ENCODE measurements at places on chromosomes 7 and 10.

DNA sequence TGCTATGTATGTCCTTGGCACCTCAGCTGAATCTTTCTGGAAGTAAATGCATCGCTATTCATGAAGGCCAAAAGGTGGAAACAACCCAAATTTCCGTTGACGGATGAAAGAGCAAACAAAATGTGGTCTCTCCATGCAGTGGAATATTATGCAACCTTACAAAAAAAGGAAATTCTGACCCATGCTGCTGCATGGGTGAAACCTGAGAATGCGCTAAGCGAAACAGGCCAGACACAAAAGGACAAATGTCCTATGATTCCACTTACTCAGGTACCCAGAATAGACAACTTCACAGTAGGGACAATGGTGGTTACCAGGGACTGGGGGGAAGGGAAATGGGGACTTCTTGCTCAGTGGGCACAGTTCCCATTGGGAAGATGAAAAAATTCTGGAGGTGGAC lies 158.8 kb downstream of the CAMK1D start:
- no peak for DNase-seq

- DNase-seq: peak; percentile 64
Observed at GRCh38 chr7:134886353-134887057, 99.8 kb upstream of the AGBL3 start.

GRCh38 chr7:95276114-95276513 lies 48.2 kb downstream of the PON1 start:
- DNase-seq: no peak

GRCh38 chr7:1144269-1144771 lies 15.7 kb downstream of the ZFAND2A start:
- DNase-seq: no peak

- DNase-seq: no peak
Observed at GRCh38 chr10:19920075-19920726, 104.0 kb downstream of the PLXDC2 start.

DNA sequence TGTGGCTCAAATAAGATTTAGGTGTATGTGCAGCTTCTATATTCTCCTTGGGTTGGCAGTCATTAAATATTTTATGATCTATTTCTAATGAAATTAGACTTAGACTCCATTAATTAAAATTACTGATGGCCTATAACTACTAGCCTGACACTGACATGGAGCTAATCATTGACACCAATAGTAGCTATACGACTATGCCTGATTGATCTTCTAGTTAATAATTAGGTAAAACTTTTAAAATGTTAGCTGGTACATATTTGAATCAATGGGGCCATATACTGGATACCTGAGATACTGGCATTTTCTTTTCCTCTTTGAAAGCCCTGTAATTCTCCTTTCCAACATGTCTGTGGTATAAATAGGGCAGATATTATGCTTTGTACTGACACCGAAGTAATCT lies 14.4 kb downstream of the WEE2 start:
- no peak for DNase-seq

- DNase-seq: no peak
Observed at GRCh38 chr7:13792208-13792607, 197.3 kb downstream of the ETV1 start.

- no peak for DNase-seq
Observed at GRCh38 chr10:61965703-61966395, 64.3 kb downstream of the ARID5B start.

- DNase-seq: no peak
Observed at GRCh38 chr10:133096616-133097269, 9.0 kb downstream of the ADGRA1 start.

DNA sequence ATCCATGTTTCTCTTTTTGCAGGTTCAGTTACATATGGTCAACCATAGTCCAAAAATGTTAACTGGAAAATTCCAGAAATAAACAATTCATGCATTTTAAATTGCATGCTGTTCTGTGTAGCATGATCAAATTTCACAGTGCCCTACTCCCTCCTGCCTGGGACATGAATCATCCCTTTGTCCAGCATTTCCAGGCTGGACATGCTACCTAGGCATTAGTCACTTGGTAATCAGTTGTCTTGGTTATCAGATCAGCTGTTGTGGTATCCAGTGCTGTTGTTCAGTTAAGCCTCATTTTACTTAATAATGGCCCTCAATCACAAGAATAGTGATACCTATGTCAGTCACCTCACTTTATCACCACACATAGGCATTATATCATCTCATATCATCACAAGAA lies 7.3 kb upstream of the PNLIP start:
- DNase-seq: peak; percentile 83

- DNase-seq: no peak
Observed at GRCh38 chr7:140478246-140479061, 851 bp downstream of the MKRN1 start.

DNA sequence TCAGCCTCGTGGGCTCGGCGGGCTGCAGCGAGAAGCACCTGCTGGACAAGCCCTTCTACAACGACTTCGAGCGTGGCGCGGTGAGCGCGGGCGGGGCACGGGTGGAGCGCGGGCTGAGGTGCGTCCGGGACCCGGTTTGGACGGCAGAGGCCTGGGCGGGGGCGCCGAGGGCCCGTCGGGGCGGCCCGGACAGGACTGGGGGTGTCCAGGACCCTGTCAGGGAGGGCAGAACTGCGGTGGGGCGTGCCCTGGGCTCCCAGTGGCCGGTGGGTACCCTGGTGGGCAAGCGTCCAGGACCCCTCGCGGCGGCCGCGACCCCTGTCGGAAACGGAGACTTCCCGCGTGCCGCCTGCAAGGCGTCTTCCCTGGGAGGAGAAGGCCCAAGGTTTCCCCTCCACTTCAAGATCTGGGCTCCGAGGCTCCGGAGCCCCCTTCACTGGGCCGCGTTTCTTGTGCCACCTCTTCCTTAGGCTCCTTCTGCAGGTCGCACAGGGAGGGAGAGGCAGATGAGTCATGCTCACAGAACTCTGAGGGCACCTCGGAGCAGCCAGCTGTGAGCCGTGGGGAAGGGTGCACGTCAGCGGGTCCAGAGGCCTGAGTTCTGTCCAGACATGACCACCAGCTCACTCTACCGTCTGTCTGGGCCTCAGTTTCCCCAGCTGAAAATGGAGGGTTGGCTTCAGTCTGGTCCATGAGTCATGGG lies 485 bp downstream of the ALOX5 start:
- DNase-seq: peak; percentile 37

- DNase-seq: no peak
Observed at GRCh38 chr7:88321694-88322093, 15.0 kb upstream of the STEAP4 start.

- no peak for DNase-seq
Observed at GRCh38 chr10:123153486-123154091, 613 bp upstream of the BUB3 start.

DNA sequence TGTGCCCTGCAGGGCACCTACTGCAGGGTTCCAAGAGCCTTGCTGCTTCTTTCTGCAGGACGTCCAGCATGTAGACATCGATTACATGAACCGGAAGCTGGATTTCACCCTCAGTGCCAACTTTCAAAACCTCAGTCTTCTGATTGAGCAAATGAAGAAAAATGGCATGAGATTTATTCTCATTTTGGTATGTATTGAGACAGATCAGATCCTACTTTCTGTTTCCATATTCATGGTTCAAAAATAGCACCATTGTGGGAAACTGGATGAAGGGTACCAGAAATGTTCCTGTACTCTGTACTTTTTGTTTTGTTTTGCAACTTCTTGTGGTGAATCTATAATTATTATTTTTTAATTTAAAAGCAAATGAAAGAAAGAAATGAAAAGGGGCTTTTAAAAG lies 64.1 kb downstream of the MGAM2 start:
- no peak for DNase-seq

DNA sequence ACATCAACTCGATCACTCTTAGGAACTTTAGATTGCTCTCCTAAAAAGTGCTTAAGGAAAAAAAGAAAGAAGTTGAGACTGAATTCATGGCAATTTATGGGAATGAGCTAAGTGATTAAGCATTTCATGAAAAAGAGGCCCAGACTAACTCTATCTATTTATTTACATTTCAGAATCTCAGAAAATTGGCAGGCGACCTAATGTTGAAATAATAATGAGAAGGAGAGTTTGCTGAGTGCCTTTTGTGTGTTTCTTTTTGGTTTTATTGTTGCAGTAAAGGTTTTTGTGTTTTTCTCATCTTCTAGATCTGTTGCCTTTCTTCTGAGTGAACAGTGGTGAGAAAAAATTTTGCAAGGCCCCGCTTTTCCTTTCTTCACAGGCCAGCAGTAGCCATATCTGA lies 3.8 kb downstream of the GRK5 start:
- DNase-seq: no peak

GRCh38 chr10:113978802-113979201 lies 64.9 kb upstream of the ADRB1 start:
- no peak for DNase-seq

GRCh38 chr7:143384661-143385631 lies 3.8 kb downstream of the ZYX start:
- DNase-seq: no peak

GRCh38 chr10:72320676-72321247 lies 34.0 kb downstream of the DNAJB12 start:
- peak; percentile 100 for DNase-seq

GRCh38 chr7:3955751-3956696 lies 655.0 kb downstream of the SDK1 start:
- peak; percentile 88 for DNase-seq

GRCh38 chr7:147639751-147640150 lies 950.8 kb upstream of the C7orf33 start:
- no peak for DNase-seq

- DNase-seq: no peak
Observed at GRCh38 chr10:133311570-133311969, 2.9 kb downstream of the ZNF511 start.

DNA sequence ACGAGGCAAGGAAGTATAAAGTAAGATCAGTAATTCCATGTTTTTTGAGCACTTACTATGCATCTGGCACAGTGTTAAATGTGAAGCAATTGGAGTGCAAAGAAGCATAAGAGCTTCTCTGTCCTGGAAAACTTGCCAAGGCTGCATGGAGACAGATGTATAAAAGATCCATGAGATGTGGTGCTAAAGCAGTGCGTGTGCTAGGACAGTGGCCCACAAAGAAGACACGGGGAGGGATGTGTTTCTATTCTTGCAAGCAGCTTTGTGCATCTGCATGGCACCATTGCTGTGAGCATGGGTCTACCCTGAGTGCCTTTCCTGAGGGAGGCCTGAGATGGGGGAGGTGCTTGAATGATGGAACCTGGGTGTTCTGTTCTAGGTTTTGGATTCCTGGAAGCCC lies 5.1 kb upstream of the CDHR3 start:
- no peak for DNase-seq
